ACHN (cell line): ENCODE measurements at places on chromosomes 4 and X.

DNA sequence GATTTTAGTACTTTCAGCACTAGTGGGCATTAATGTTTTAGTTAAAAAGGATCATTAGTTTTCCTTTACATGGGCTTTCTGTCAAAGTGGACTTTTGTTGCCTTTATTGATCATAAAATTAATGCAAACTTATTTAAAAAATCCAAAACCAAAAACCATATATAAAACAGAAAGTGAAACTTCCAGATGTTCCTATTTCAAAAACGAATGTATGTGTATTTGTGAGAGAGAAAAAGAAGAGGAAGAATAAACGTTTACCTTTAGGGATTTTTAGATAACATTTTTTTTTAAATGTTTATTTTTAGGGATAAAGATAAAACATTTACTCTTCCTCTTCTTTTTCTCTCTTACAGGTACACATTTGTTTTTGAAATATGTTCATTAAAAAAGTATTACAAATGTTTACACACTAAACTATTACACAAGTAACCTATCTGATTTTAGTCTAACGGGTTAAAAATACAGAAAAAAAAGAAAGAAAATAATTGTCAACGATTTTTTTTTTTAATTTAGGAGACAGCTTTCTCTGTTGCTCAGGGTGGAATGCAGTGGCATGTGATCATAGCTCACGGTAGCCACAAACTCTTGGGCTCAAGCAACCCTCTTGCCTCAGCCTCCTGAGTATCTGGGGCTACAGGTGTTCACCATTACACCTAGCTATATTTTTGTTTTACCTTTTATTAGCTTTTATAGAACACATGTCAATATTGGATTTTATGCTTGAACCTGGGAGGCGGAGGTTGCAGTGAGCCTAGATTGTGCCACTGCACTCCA lies 16.8 kb upstream of the COX18 start:
- no peak for DNase-seq

DNA sequence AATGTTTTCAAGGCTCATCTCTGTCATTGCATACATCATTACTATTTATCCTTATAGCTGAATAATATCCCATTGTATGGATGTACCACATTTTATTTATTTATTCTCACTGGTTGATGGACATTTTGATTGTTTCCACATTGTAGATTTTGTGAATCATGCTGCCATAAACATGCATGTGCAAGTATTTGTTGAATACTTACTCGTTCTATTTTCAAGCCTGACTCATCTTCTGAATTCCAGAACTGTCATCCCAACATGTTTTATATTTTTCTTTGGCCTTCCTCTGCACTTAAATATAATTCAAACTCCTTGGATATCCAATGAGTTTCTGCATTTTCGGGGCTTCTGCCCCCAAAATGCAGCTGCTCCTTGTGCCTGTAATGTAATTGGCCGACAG lies 77.6 kb downstream of the MXRA5 start:
- DNase-seq: no peak

GRCh38 chr4:81369886-81370285 lies 101.8 kb downstream of the RASGEF1B start:
- no peak for DNase-seq

- DNase-seq: no peak
Measured at GRCh38 chr4:139910106-139910505, 243.9 kb downstream of the MAML3 start.

GRCh38 chr4:76364763-76365162 lies 56.2 kb downstream of the CCDC158 start:
- DNase-seq: no peak

DNA sequence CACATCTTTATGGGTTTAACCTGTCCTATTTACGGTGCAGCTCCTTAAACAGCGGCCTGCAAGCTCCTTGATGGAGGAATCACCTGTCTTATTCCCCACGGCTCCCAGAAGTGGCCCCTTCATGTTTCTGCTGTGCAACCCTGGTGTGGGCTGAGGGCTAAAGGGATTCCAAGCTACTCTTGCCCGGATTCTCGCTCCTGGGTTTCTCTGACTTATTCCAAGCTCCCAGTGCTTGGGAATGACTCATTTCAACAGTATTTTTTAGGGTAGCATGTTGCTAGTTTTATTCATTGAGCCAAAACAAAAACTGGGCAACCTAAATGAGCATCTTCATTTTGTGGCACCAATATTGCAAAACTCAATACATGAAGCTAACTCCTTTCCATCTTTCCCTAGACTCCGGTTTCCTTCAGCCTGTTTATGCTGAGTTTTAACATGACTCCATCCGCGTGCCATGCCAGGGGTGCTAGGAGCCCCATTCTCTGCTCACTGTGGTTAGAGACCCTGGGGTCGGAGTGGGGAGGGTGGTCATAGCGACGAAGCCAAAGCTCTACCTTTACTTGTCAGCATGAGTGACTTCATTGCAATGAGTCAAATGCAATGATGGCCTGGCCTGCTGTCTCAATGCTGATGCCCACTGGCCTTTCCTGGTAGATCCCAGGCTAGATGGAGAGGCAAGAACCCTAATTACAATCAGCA lies 349.7 kb downstream of the NR3C2 start:
- DNase-seq: no peak

GRCh38 chrX:153649178-153649914 lies 2.3 kb downstream of the DUSP9 start:
- DNase-seq: peak; percentile 15

- no peak for DNase-seq
Measured at GRCh38 chrX:29531336-29531735, 684.0 kb upstream of the MAGEB2 start.

DNA sequence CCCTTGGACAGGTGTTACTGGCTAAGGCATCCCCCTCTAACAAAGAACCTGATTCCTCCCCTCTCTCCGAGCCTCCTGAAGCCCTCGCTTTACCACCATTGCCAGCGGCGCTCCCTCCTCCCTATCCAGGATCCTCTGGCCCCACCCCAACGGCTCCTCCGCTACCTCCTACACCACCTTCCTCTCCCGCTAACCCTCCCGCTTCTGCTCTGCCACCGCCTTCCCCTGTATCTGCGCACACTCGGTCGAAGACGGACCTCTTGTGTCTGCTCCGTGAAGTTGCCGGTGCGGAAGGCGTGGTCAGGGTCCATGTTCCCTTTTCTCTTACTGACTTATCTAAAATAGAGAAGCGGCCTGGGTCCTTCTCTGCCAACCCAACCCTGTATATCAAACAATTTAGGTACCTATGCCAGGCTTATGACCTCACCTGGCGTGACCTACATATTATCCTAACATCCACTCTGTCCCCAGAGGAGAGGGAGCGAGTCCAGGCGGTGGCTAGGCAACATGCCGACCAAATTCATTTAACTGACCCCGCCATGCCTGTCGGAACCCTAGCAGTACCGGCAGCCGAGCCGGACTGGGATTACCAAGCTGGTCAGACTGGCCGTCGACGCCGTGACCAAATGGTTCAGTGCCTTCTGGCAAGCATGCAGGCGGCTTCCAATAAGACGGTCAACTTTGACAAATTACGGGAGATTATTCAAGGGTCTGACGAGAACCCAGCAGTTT lies 958.9 kb downstream of the RPA4 start:
- DNase-seq: no peak

DNA sequence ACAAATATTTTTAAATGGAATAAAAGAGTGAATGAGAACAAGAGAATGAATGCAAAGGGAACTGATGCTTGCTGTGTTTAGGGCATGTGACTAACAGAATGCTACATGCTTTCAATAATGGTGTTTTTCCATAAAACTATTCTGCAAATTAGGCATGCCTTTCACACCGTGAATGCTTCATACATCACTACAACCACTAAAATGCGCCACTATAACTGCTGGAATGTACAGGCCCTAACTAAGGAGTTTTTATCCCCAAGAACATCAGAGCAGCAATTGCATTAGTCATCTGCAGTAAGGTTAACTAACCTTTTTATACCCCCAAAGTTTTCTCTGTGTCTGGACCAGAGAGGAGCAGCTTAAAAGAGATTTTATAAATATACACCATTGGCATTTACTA lies 190.4 kb downstream of the ARAP2 start:
- DNase-seq: no peak

DNA sequence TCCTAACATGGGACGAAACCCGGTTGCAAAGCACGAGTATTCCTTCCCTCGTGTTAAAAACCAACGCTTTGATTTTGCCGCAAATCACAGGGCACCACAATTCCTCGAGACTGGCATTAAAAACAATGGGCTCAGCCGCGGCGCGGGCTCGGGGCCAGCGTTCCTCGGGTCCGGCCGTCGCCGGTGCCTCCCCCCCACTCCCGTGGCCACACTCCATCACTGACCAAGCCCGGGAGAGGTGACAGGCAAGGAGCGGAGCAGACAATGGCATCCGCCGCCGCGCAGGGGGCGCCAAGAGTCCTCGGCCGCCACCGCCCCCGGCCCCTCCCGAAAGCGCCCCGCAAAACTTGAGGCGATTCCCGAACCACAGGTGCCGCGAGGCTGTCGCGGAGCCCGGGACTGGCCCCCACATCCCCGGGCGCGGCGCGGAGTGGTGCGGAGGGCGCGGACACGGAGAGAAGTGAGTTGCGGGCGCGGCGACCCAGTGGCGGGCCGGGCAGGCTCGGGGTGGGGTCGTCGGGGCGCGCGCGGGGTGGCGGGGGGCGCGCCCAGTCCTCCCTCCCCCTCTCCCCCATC lies 445 bp downstream of the AP1S2 start:
- DNase-seq: peak; percentile 23

GRCh38 chrX:134006484-134007161 lies 21.2 kb upstream of the GPC3 start:
- DNase-seq: no peak

- peak; percentile 49 for DNase-seq
Measured at GRCh38 chrX:119488749-119489148, 20.5 kb downstream of the SLC25A5 start.

DNA sequence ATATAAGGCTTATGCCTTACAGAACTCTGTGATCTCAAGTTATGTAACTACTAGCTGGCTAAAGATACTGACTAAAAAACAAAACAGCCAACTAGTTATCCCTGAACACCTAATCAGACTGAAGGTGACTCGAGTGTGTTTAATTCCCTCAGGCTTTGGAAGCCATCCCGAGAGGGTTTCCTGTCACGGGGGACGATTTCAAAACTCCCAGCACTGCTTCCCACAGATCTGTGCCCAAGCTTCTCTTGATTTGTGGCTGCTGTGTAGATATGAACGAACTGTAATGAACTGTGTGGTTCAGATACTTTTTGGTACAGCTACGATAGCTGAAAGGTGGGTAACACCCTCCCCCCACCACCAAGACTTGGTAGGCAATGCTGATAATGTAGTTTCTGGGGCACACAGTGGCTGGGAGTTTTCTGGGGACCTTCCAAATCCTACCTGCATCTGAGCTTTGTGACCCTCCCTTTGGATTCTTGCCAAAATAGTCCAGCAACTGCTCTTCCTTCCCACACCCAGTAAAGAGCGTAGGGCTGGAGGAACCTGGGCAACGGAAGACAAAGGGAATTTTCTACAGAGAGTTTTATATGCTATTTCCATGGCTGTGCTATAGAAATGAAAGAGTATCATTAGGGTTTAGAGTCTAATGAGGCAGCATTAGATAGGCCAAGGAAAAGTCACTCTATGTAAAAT lies 148.8 kb downstream of the MGST2 start:
- DNase-seq: no peak

- DNase-seq: peak; percentile 71
Measured at GRCh38 chr4:184472614-184473498, 1.5 kb downstream of the IRF2 start.

GRCh38 chr4:105184316-105184980 lies 37.8 kb downstream of the TET2 start:
- DNase-seq: peak; percentile 3

DNA sequence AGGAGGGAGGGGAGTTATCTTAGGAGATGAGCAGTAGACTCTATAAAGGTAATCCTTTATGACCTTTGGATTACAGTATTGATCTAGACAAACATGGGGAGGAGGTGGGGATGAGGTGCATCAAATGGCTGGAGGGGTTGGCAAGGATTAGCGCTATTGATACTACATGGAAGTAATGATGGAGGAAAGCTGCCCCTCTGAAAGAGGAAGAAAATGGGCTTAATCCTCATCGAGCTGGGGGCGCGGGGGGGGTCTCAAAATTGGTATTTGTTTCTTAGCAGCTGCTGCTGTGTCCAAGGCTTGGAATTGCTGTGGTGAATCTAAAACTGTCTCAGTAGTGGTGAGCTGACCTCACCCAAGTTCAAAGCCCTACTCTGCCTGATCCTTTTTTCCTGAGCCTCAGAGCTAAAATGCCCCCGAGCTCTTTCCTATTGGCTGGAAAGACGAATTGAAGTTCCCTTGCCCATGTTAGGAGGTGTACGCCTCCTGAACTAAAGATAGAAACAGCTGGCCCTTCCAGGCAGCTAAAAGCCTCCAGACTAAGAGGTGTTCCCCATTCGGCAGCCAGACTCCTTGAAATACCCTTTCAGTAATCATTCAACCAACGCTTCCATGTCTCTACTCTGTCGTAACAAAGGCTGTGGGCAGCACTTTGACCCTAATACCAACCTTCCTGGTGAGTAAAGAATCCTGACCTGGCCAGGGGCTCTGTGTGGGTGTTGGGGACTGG lies at the start of gene ITGB1BP2:
TSS of gene ITGB1BP2 (plus strand) at position 556 of the 730 bp plus-strand sequence. CDS start at position 613, 57 bp downstream.
- DNase-seq: no peak

DNA sequence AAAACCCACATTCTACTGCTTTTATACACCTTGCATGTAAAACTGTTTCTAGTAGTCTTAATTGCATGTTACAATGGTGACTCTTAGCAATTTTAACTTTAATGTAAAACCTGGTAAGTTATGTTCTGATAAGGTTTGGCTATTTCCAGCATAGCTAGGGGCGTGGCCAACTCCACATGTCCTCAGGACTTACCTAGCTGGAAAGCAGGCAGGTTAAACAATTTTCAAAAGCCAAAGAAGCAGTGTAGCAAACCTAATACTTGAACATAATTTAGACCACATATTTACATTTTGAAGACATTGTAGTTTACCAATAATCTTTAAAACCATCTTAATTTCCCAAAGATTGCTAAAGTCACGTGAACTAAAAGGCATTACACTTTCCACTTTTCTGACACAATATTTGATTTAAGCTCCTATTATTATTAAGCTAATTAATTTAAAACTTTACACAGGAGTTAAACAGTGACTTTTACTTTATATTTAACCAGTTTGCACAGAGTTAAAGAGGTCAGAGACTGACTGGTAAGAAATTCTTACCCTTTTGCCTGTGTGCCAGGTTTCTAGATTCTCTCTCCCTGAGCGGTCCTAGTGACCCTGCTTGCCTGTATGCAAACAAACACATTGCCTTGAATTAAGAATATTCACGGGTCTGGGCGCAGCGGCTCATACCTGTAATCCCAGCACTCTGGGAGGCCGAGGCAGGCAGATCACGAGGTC lies 88.2 kb downstream of the GLUD2 start:
- no peak for DNase-seq

GRCh38 chrX:26411045-26411444 lies 195.1 kb downstream of the MAGEB5 start:
- DNase-seq: no peak

- DNase-seq: peak; percentile 24
Measured at GRCh38 chr4:138555584-138555983, 313.4 kb upstream of the SLC7A11 start.

- DNase-seq: no peak
Measured at GRCh38 chr4:21596521-21596920, 352.1 kb downstream of the KCNIP4 start.

- no peak for DNase-seq
Measured at GRCh38 chrX:41025926-41026701, 59.1 kb upstream of the USP9X start.

GRCh38 chr4:973431-974397 lies at the start of gene DGKQ:
Gene DGKQ, minus strand, starts transcription at chr4:973569. Its CDS starts 87 bp downstream, at chr4:973482.
- peak; percentile 64 for DNase-seq

- no peak for DNase-seq
Measured at GRCh38 chr4:168679819-168680218, 183.0 kb downstream of the PALLD start.
